ENCODE measurements at places on chromosomes 3 and 15. TPM values are rescaled to one million over a fixed set of nuclear protein-coding genes. Genes with fewer than 3 reads are reported as not detected.

GRCh38 chr3:33883538-33883950 is 85.1 kb downstream of the PDCD6IP start:
- peak overlapping the region; percentile 62 for H3K4me3 ChIP-seq
- no peak for DNase-seq
- no peaks in the 10 kb centered on the region for H3K27me3 ChIP-seq
- H3K36me3 ChIP-seq, result no peaks in the 10 kb centered on the region

DNA sequence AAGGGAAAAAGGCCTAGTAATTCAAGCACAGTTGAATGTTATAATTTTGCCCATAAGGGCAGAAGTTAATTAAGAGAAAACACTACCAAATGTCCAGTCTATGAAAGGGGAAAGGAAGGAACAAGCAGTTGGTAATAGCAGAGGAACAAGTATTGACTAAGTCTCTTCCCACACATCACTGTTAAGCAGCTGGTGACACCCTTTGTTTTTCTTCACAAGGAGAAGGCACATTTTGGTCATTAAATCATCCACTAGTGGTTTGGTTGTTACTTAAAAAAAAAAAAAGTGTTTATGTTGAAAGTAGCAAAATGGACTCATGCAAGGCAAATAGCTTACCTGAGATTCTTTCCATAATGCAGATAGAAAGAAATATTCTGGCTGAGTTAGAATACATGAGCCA is 321.4 kb upstream of the NECTIN3 start:
- no peaks in the 10 kb centered on the region for H3K36me3 ChIP-seq
- H3K27me3 ChIP-seq, result no peaks in the 10 kb centered on the region
- H3K4me3 ChIP-seq, result no peak overlapping the region
- no peak overlapping the region for H3K27ac ChIP-seq

- H3K27ac ChIP-seq, result no peak overlapping the region
- H3K4me1 ChIP-seq, result no peaks in the 10 kb centered on the region
- no peak overlapping the region for H3K4me3 ChIP-seq
- no peak for DNase-seq
- H3K36me3 ChIP-seq, result no peaks in the 10 kb centered on the region
These were observed 91.1 kb upstream of the ALDH1A3 start for GRCh38 chr15:100788418-100789105.

DNA sequence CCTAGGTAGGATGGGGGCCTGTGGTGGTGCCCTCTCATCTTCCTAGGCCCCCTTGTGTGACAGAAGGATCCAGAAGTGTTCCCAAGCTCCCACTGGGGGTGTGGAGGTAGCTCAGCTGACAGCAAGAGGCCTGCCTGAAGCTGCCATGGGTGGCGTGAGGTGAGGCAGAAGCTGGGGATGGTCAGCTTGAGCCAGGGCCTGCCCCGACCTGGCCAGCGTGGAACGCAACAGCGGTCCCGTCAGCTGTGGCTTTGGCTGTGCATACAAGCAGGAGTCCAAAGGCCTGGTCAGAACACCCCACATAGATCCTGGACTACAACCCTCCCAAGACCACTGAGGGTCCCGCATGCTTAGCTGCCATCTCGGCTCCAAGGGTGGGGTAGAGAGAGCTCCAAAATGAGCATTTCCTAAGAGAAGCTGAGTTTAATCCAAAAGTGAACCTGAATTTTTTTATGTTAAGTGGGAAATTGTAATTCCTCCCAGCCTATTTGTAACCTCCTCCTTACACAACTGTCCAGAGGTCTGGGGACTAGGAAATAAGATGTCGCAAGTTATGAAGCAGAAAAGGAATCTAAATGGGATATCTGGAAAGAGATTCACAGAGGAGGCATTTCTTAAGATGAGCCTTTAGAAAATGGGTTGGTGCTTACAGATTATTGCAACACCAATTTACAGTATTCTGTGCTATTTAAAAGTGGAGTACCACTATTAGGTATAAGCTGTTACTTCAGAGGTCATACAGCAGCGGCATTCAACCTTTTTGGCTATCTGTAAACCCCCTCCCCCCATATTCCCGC is 9.9 kb upstream of the PLA2G4D start:
- no peak overlapping the region for H3K27ac ChIP-seq
- no peaks in the 10 kb centered on the region for H3K27me3 ChIP-seq
- H3K36me3 ChIP-seq, result no peaks in the 10 kb centered on the region
- no peak for DNase-seq

Gene UACA
- 44.8 TPM for total RNA-seq

GRCh38 chr3:120468635-120469295 is 18.0 kb upstream of the FSTL1 start:
- no peak for DNase-seq
- no peak overlapping the region for H3K4me3 ChIP-seq
- no peaks in the 10 kb centered on the region for H3K27me3 ChIP-seq

- H3K36me3 ChIP-seq, result peaks cover 5% of the 10 kb centered on the region
- H3K4me1 ChIP-seq, result peaks cover 16% of the 10 kb centered on the region
- DNase-seq, result no peak
- peaks cover 4% of the 10 kb centered on the region for H3K27me3 ChIP-seq
These were observed 206.7 kb upstream of the IGF1R start for GRCh38 chr15:98441599-98441998.

Gene AGBL1
- total RNA-seq, result not detected

DNA sequence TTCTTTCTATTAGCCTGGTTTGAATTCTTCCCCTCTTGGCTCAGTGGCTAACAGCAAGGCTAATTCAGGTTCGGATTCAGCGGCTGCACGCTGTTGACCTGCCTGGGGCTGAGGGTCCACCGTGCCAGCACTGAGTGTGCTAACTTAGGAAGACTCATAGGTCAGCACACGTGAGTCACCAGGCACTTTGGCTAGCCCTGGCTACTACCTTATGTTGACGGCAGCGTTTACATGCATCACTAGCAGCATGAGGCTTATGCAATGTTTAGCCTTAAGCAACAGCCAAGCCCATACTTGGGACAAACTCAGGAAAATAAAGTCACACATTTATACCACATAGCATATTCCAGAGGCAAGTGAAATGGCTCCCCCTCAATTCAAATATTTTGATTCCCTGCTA is 137.7 kb downstream of the RAB11A start:
- no peak for DNase-seq
- peaks cover 9% of the 10 kb centered on the region for H3K4me1 ChIP-seq
- no peak overlapping the region for H3K27ac ChIP-seq
- H3K4me3 ChIP-seq, result no peak overlapping the region
- H3K36me3 ChIP-seq, result no peaks in the 10 kb centered on the region

DNA sequence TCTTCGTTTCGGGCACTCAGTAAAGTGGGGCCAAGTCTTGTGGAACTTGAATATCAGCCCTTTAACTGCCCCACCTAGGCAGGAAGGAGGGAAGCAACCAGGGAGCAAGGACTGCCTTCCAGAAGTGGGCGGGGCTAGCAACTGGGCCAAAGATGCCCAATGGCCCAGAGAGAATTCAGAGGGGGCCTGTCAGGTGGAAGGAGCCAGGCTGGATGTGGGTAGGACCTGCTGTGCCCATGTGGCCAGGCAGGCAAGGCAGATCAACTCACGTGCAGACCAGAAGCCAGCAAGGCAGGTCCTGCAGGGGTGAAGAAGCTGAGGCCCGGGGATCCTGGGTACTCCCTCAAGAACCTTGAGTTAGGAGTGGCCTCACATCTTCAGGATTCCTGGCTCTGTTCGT is 5.5 kb downstream of the MAP6D1 start:
- H3K4me3 ChIP-seq, result no peak overlapping the region
- H3K36me3 ChIP-seq, result peaks cover 15% of the 10 kb centered on the region
- H3K4me1 ChIP-seq, result peaks cover 14% of the 10 kb centered on the region
- peak; percentile 32 for DNase-seq
- peaks cover 12% of the 10 kb centered on the region for H3K27me3 ChIP-seq

- H3K27ac ChIP-seq, result no peak overlapping the region
- H3K4me3 ChIP-seq, result no peak overlapping the region
- H3K27me3 ChIP-seq, result no peaks in the 10 kb centered on the region
- DNase-seq, result no peak
- H3K4me1 ChIP-seq, result peaks cover 30% of the 10 kb centered on the region
- H3K36me3 ChIP-seq, result no peaks in the 10 kb centered on the region
These were observed 146.6 kb downstream of the DUT start for GRCh38 chr15:48477795-48478360.

DNA sequence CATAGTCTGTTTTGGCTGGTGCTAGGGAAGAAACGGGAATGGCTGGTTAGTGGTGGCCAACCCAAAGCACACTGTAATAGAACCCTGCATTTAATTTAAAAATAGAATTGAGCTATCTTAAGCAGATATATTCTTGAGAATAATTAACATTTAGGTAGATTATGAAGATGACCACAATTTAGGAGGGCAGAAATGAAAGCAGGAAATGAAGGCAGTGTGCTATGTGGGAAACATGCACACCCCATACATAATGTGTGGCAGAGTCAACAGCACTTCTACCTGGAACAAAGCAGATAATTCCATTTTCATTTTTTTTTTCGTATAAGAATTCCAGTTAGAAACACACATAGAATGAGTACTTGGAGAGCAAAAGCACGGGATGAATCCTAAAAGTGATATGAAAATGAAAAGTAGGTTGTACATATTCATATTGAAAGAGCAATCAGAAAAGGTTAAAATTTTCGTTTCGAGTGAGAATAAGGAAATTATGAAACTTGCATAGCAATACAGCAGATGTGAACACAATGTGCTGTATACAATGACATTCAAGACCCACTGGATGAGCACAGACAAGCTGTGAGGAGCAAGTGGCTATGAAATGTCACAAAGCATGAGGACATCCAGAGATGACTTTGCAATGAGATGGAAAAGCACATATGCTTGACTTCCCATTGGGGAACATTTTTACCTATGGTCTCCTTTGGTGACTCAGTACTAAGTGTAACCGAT is 102.6 kb downstream of the TFG start:
- DNase-seq, result no peak
- no peak overlapping the region for H3K4me3 ChIP-seq

DNA sequence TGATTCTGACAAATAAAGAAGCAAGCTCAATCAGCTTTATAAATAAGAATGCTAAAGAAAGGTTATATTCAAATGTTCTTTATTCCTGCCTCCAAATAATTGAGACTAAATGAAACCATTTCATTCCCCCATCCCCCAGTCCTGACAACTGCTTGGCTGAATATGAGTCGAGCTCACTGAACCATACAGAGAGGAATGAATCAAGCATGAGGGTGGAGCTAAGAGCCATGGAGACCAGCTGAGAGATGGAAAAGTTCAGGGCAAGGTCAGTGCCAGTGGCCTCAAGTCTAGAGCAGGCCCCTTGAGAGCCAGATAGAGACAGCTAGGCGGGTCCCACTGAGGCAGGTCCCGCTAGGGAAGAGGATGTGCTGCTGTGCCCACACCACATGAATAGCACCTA is 188.7 kb upstream of the EIF1B start:
- H3K4me3 ChIP-seq, result no peak overlapping the region
- H3K4me1 ChIP-seq, result no peaks in the 10 kb centered on the region
- H3K27me3 ChIP-seq, result no peaks in the 10 kb centered on the region
- H3K36me3 ChIP-seq, result no peaks in the 10 kb centered on the region

Gene COL8A1
- 0.87 TPM for total RNA-seq

GRCh38 chr15:63991706-63992105 is 54.6 kb downstream of the DAPK2 start:
- H3K27me3 ChIP-seq, result no peaks in the 10 kb centered on the region
- H3K36me3 ChIP-seq, result no peaks in the 10 kb centered on the region
- H3K4me1 ChIP-seq, result no peaks in the 10 kb centered on the region
- DNase-seq, result no peak
- H3K4me3 ChIP-seq, result no peak overlapping the region

GRCh38 chr15:31439328-31439727 is 112.7 kb downstream of the KLF13 start:
- peak; percentile 48 for DNase-seq
- no peaks in the 10 kb centered on the region for H3K36me3 ChIP-seq
- peaks cover 19% of the 10 kb centered on the region for H3K4me1 ChIP-seq
- H3K4me3 ChIP-seq, result no peak overlapping the region
- H3K27ac ChIP-seq, result no peak overlapping the region

Gene NFKBIZ
- total RNA-seq, result 16.9 TPM

Gene CLEC3B
- 0.92 TPM for total RNA-seq

Gene LXN
- total RNA-seq, result 4.4 TPM

Gene HHATL
- 0.21 TPM for total RNA-seq

- H3K4me3 ChIP-seq, result no peak overlapping the region
- no peaks in the 10 kb centered on the region for H3K36me3 ChIP-seq
- no peak overlapping the region for H3K27ac ChIP-seq
- H3K4me1 ChIP-seq, result peaks cover 16% of the 10 kb centered on the region
These were observed 60.5 kb downstream of the NR2F2 start for GRCh38 chr15:96390986-96391385.

Gene NECTIN3
- total RNA-seq, result 23.0 TPM

DNA sequence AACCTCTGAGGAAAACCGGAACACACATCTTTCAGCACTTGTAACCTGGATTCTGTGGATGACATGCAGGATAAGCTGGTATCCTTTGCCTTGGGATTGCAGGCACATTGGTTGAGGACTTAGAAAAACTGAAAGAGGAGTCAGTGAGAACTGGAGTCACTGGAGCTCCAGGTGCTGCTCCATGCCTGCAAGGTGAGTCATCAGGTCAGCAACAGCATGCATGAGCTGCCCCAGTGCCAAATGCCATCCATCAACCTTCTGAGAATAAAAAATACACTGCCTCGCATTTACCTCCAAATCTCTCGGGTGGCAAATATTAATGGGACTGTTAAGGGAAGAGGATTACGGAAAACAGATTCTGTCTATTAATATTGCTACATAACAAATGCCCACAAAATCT is 729.1 kb downstream of the NTRK3 start:
- no peak overlapping the region for H3K4me3 ChIP-seq
- DNase-seq, result no peak
- H3K27ac ChIP-seq, result no peak overlapping the region
- H3K36me3 ChIP-seq, result no peaks in the 10 kb centered on the region
- no peaks in the 10 kb centered on the region for H3K27me3 ChIP-seq
- peaks cover 4% of the 10 kb centered on the region for H3K4me1 ChIP-seq

Gene MOBP
- total RNA-seq, result 0.39 TPM

Gene GXYLT2
- 5.3 TPM for total RNA-seq

DNA sequence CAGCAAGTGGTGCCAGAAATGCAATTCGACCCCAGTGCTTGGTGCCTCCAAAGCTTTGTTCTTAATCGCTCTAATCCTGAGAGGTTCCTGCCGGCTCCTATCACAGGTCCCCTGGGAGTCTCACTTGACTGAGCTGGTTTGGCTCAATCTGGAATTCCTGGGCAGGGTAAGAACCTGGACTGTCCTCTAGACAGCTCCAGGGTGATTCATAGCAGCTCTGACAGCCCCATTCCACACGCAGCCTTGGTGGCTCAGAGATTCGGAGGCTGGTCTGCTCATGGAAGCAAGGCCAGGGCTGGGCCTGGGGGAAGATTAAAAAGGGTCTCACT is 37.9 kb downstream of the MYO5C start:
- H3K4me1 ChIP-seq, result peaks cover 46% of the 10 kb centered on the region
- peak overlapping the region; percentile 95 for H3K27ac ChIP-seq
- no peak overlapping the region for H3K4me3 ChIP-seq
